Central memory CD4-positive, alpha-beta T cell (primary cell): ENCODE measurements at places on chromosomes 16 and 17.

GRCh38 chr16:61820398-61820797 is 215.8 kb downstream of the CDH8 start:
- DNase-seq: no peak

DNA sequence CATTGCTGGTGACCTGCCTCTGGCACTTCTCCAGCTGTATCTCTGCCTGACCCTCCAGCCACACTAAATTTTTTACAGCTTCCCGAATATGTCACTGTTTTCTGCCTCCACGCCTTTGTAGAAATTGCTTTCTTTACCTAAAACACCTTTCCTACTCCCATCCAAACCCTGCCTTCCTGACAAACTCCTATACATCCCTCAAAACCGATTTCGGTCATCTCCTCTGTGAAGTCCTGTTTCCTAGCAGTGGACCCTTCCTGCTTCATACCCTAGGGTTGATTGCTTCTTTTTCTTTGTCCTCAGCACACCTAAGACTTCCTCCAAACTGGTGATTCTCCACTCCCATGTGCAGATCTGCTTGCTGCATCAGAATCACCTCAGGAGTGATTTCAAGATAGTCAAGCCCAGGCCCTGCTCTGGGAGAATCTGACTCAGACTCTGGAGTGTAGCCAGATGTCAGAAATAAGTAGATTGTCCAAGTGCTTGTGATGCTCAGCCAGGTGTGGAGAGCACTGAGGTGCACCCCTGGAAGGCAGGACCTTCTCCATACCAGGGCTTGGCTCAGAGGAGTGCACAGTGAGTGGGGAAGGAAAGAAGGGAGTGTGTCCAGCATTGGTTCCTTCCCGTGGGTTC is 184.2 kb downstream of the COPRS start:
- DNase-seq: no peak

DNA sequence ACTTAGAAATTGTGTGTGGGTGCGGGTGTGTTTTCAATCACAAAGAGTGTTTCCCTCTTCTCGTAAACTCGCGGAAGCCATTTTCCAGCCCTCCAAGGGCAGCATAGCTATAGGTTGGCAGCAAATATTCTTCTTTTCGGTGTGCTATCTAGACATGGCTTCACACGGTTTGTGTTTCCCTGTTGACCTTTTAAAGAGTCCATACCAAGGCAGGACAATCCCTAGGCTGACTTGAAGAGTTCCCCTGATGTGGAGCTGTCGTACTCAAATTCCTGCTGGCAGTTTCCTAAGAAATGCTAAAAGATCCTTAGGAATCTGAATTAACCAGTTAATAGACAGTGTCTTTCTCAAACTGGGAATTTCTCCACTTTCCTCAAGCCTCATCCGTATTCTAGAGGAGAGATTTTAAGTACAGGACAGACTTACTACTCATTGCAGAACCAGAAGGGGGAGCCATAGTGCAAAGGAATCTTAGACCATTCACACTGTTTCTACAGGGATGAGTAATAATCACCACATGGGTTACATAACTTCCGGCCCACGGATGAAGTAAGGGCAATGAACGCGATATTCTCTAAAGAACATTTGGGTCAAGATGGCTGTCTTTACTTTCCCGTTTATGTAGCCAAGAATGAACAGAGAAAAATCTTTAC is 288.6 kb upstream of the ELAC2 start:
- no peak for DNase-seq

- no peak for DNase-seq
Observed at GRCh38 chr16:22727285-22728166, 86.4 kb upstream of the HS3ST2 start.

DNA sequence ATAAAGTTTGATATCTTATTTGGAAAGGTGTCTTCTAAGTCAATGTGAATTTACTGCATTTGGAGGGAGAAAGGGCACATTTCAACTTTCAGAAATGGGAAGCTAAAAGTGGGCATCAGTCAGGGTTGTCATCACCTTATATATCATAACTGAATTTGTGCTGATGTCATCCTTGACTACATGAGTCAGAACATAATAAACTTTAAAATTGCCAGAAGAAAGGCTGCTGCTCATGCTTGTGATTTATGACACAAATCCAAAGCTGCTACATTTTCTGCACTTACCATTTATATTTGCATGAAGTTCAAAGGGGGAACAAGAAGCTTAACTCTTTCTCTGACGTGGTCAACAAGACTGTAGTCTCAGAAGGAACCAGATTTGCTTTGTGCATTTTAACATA is 196.6 kb downstream of the UTP18 start:
- no peak for DNase-seq

DNA sequence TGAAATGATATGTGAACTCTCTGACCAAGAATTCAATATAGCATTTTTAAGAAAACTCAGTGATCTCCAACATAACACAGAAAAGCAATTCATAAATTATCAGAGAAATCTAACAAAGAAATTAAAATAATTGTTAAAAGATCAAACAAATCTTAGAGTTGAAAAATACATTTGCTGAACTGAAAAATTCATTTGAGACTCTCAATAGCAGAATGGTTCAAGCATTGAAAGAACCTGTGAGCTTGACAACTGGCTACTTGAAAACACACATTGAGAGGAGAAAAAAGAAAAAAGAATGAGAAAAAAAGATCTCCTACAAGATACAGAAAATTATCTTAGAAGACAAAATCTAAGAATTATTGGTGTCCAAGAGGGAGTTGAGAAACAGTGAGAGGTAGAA is 203.5 kb downstream of the CEP112 start:
- no peak for DNase-seq

DNA sequence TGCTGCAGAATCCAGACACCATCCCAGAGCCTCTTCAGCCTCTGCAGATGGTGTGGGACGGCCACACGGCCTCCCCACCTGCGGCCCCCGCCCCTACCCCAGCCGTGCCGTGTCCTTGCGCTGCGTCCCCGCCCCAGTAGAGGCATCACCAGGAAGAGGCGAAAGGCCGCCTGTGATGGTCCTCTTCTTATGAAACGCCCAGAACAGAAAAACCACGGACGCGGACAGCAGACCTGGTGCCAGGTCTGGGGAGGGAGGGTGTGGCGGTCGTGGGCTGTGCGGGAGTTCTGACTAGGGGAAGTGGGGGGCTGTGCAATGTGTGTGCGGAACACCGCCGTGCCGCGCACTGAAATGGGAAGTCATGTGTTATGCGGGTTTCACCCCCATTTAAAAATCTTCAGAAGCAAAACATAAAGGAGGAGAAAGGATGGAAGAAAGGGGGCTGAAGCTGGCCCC is 25.5 kb downstream of the ACSF3 start:
- no peak for DNase-seq

DNA sequence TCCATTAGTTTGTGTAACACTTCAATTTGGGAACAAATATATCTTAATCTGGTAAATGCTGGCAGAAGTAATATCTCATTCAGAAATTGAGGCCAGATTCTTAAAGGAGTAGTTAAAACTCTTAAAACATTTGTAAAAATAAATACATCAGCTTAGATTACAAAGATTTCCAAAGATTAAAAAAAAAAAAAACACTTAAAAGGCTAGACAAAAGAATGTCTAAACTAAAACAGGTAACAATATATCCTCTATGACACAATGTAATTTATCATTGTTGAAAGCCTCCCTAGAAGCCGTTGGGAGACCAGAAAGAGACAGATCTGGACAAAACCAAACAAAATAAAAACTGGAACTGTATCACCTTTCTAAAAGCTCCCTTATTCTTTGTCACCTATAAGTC is 3.5 kb downstream of the GPATCH8 start:
- no peak for DNase-seq

- DNase-seq: no peak
Observed at GRCh38 chr17:71111460-71111859, 942.1 kb downstream of the KCNJ2 start.

- DNase-seq: no peak
Observed at GRCh38 chr16:49269201-49269600, 12.4 kb downstream of the CBLN1 start.

DNA sequence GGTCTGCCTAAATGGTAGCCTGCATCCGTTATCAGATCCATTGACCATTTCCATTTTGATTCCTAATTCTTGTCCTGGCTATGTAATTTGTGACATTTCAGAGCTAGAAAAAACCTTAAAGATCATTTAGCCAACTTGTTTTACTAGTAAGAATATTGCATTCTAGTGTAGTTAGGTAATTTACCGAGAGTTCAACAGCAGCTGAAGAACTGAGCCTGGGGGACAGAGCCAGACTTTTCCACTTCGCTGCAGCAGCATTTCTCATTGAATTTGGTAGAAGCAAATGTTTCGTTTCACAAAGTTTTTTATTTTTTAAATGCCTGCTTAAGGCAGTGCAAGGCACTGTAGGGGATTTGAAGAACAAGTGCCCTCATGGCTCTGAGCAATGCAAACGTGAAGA is 59.2 kb upstream of the MARCHF10 start:
- no peak for DNase-seq

DNA sequence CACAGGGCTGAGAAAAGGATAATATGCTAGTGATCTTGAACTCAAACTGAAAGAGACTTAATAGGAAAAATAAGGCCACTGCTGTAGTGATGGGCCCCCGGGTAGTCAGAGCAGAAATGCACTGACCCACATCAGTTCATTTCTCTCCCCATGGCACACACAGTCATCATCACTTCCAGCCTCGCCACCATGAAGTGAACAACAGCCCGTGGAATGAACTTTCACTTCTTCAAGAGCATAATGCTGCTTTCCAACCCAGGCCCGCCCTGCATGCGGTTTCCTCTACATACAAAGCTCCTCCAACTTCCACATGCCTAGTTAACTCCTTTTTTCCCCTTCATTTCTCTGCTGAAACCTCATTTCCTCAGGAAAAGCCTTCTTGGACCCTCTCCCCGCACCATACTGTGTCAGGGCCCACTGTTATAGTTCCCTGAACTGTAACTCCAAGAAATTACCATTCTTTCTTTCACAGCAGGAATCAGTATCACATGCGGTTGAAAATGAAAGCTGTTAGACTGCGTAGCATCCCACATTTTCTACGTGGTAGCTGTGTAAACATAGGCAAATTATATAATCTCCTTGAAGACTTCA is 65.8 kb upstream of the SMIM36 start:
- DNase-seq: peak; percentile 58

GRCh38 chr16:51509336-51509735 is 358.3 kb upstream of the SALL1 start:
- no peak for DNase-seq

DNA sequence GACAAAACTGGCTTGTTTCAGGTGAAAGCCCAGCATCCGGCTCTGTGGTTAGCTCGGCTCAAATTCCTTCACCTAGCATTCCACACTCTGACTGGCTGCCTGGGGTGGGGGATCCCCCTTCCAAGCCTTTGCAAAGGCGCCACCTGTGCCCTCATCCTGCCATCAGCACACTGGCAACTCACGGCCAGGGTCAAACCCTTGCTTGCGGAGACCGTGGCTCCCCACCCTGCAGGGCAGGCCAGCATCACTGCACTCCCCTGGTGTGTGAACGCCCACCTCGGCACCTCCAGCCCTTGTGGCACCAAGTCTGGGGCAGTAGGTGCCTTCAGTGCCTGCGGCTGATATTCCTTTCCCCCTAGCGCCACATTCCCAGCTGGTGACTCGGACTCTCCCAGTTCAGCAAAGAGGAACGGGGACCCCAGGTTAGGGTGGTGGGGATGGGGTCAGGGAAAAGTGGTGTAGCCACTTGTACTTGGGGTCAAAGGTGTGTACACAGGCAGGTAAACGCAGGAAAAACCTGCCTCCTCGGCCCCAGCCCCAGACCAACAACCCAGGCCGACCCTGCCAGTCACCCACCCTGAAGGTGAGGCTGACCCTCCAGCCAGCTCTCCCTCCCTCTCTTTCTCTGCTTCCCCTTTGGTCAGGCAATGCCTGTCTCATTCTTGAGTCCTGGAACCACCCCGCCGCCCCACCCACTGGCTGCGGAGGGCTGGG is 1.1 kb downstream of the FLII start:
- DNase-seq: peak; percentile 18

DNA sequence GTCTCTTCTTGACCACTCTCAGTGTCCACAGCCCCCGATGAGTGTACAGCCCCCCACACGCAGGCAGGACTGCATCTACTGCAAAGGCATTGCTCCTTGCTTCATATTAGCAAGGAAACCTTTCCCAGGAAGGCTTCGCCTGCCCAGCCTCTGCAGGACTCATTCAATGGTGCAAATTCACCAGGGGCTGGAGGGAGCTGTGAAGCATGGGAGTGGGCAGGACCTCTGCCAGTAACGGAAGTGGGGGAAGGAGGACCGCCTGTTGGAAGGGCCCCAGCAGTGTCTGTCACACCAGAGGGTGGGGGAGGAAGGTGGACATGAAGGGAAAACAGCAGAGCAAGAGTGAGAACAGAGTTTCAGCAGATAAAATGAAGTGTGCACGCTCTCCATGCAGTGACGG is 2.5 kb downstream of the SPATA33 start:
- DNase-seq: no peak

- DNase-seq: no peak
Observed at GRCh38 chr17:55237841-55238178, 26.9 kb upstream of the HLF start.

DNA sequence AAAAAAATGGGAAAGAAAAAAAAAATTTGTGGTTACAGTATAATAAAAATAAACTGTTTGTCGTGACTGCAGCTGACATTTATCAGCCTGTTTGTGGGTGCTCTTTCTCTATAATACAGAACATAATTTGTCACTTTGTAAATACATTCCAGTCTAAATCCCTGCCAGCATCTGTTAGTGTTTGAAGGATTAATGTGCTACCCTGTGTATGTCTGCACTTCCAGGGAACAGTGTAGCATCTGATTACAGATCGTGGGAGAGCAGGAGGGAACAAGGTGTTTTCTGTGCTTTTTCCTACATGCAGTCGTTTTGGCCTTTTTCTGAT is 265.1 kb downstream of the WWOX start:
- no peak for DNase-seq

GRCh38 chr17:47812146-47812920 is 9.3 kb downstream of the OSBPL7 start:
- no peak for DNase-seq
